MCF 10A (cell line): ENCODE measurements at places on chromosomes 4 and X.

- no peak for DNase-seq
These were observed 696.4 kb downstream of the DMD start for GRCh38 chrX:32514986-32515385.

- peak; percentile 93 for DNase-seq
These were observed 73.0 kb upstream of the SCOC start for GRCh38 chr4:140300271-140300970.

DNA sequence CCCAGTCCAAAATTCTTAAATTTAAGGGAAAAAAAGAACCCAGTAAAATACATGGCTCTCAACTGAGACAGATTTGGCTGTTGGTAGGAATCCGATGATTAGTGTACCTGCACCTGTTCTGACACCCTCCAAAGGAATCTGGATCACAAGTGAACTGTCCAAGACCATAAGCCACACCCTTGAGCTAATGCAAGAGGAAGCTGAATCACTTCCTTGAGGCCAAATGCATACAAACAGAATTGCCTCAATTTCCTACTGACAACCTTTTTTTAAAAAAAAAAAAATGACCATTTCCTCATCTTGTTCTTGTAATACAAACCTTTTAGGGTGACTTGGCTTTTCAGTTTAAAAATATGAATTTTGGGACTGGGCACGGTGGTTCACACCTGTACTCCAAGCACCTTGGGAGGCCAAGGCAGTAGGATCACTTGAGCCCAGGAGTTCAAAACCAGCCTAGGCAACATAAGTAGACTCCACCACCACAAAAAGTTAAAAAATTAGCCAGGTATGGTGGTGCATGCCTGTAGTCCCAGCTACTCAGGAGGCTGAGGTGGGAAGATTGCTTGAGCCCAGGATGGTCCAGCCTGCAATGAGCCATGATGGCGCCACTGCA, 10.7 kb upstream of the FBXL5 start:
- DNase-seq, result peak; percentile 96

- DNase-seq, result no peak
These were observed 41.8 kb upstream of the AP1AR start for GRCh38 chr4:112189754-112190153.

- DNase-seq, result peak; percentile 54
These were observed 329.4 kb upstream of the PPARGC1A start for GRCh38 chr4:24219209-24219608.

DNA sequence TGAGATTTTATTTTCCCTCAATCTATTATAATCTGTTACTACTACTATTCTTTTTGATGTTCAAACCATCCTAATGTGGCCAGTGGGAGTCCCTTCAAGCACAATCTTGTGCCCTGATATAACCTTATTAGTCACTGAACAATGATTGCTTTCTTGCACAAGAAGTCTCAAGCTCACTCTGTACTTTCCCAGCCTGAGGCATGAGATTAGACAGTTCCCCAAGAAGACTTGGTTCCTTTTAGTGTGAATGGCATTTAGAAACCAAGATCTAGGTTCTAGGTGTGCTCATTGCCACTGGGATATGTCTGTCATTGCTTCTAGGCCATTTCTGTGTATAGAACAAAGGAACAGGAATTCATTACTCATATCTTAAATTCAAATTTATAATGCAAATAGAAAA, 28.0 kb upstream of the RBM41 start:
- peak; percentile 57 for DNase-seq

DNA sequence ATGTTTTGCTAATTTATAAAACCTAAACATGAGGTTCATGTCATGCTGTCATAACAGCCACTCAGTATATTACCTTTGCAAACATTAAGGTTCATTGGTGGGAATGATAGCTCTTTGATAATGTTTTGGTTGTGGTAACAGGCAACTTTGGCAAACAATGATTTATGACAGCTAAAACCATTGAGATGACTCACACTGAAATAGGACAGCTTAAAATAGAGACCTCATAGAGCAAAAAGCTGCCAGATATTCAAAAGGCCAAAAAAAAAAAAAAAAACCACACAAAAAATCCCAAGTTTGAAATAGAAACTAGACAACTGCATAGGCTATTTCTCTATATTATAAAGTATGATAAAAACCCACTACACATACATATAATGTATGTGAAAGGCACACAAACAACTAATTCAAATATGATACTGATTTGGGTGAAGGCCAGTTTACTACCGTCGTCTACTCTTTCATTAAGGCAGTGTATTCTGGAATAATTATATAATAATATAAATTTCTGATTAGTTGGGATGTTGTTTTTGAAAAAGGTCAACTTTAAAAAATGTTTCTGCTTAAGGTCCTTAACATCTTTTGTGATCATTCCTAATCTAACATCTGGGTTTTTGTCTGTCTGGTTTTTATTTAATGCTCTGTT, 646.0 kb upstream of the PITX2 start:
- peak; percentile 41 for DNase-seq

DNA sequence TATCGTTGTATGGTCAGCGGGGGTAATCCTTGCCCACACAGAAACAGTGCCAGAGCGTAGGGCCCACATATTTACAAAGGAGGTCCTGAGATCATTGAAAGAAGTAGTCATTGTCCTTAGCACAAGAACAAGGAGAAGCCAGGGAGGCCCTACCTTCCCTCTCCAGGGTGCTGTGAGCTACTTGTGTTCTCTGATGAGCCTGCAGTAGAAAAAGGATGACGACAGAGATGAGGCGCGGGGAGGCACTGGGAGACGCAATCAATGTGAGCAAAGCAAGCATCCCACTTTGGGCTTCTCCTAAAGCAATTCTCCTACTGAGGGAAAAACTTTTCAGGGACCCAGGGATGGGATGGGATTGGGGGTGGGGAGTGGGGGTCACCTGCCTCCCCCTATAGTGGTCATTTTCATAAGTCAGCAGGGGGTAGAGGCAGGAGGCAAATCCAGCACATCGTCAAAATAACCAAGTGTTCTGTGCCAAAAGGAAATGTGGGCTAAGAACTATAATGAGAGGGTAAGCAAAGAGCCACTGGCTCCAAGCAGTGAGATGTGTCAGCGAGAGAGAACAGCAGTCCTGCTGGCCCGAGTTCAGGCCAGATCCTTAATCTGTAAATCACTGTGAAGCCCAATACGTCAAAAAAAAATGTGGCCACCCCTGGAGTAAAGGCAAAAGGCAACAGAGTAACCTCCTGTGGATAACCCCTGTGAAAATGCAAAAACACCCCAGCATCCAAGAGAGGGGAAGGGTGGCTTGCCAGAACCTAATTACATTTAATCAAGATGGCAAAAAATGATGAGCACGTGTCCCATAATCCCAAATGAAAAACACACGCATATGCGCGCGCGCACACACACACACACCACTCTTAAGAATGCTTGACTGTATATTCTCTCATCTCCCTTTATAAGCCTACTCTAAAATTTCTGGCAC, 136.6 kb upstream of the HHIP start:
- DNase-seq, result no peak

GRCh38 chr4:140059159-140059558, 94.8 kb downstream of the MAML3 start:
- DNase-seq, result no peak
